ENCODE measurements at places on chromosomes 7 and 10.

GRCh38 chr10:31000867-31001266, 30.8 kb downstream of the ZNF438 start:
- DNase-seq = no peak

GRCh38 chr10:49109669-49110340, 5.5 kb downstream of the VSTM4 start:
- no peak for DNase-seq

- no peak for DNase-seq
Observed at GRCh38 chr10:99761365-99761764, 21.1 kb upstream of the ABCC2 start.

DNA sequence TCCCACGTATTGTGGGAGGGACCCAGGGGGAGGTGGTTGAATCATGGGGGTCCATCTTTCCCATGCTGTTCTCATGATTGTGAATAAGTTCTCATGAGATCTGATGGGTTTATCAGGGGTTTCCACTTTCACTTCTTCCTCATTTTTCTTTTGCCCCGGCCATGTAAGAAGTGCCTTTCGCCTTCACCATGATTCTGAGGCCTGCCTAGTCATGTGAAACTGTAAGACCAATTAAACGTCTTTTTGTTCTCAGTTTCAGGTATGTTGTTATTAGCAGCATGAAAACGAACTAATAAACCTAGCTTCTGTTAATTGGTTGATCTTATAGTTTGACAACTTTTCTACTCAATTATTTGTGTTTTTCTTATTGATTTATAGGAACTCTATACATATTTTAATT, 206.3 kb downstream of the NXPH1 start:
- no peak for DNase-seq

- no peak for DNase-seq
Observed at GRCh38 chr10:12403119-12403518, 53.8 kb downstream of the CAMK1D start.

DNA sequence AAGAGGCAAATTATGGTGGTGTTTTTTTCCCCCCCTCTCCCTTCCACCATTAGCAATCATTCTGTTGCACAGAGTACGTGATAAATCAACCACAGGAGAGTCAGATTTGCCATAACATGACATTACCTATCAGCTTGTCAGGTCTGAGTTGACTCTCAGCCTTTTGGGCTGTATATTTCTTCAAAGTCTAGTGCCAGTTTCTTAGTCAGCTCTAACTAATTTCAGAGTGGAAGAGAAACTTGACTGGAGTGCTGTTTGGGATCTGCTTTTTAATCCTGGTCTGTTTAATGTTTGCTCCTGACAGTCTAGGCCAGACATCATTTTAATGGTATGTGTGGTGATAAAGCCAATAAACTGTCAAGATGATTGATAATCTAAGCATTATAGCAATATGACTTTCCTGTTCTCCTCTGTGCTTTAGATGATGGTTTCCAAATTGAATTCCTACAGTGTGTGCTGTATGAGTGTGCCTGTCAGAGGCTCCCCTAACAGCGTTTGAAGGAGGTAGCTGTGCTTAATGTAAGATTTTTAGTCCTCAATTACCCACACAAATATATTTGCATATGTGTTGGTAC, 76.9 kb downstream of the LRMDA start:
- DNase-seq = no peak

All from activated CD4-positive, alpha-beta T cell treated with anti-CD3 and anti-CD28 coated beads, Interleukin-2, Interleukin-6, amounts not matched to agents 100 ng/mL and 50 ng/mL, durations not matched to agents 16 hours and 8 hours (primary cell).